ENCODE measurements at places on chromosomes 5 and 9. TPM values are rescaled to one million over a fixed set of nuclear protein-coding genes. Genes with fewer than 3 reads are reported as not detected.
A peak's percentile ranks its signal among the peaks of the same experiment; 100 is the strongest.

Gene RXRA
- 32.1 TPM for total RNA-seq

- no peaks in the 10 kb centered on the region for H3K36me3 ChIP-seq
- peak overlapping the region; percentile 90 for H3K4me3 ChIP-seq
- no peak for DNase-seq
- H3K4me1 ChIP-seq, result peaks cover 35% of the 10 kb centered on the region
- H3K27me3 ChIP-seq, result no peaks in the 10 kb centered on the region
Measured at GRCh38 chr9:137458194-137459151, 661 bp downstream of the NSMF start.

DNA sequence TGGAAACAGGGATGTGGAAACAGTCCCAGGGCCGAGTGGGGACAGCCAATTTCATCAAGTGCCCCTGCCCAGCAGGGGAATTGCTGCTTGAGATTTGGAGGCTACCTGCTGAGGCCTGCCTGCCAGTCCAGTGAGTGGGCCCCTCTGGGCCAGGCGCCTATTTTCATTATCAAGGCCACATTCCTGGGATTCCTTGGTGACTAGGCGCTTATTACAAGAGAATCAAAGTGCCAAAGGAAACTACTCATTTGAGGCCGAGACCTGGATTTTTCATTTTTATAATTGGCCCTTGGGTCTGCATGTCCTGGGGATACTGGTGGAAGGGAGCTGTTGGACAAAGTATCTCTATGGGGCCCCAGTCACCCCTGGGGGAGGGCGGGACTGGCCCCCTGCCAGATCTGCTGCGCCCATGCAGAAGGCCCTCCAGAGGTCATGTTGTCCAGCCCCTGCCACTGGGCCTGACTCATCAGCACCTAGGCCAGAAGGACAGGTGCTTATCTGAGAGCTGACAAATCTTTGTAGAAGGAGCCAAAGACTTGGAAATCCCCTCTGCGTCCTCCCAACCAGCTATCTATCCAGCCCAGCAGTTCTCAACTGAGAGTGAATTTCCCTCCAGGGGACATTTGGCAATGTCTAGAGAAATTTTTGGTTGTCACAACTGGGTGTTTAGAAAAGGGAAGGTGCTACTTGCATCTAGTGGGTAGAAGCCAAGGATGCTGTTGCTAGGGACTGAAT lies 45.6 kb downstream of the FOXI1 start:
- no peak overlapping the region for H3K4me3 ChIP-seq
- no peaks in the 10 kb centered on the region for H3K36me3 ChIP-seq
- no peak for DNase-seq
- no peak overlapping the region for H3K27ac ChIP-seq
- no peaks in the 10 kb centered on the region for H3K27me3 ChIP-seq

GRCh38 chr5:132454361-132454760 lies 36.2 kb downstream of the IRF1 start:
- H3K36me3 ChIP-seq, result peaks cover 5% of the 10 kb centered on the region
- no peak for DNase-seq
- no peak overlapping the region for H3K4me3 ChIP-seq
- H3K27ac ChIP-seq, result no peak overlapping the region

GRCh38 chr5:167415779-167416746 lies 875.4 kb upstream of the WWC1 start:
- no peak overlapping the region for H3K4me3 ChIP-seq
- no peaks in the 10 kb centered on the region for H3K27me3 ChIP-seq
- no peaks in the 10 kb centered on the region for H3K4me1 ChIP-seq

DNA sequence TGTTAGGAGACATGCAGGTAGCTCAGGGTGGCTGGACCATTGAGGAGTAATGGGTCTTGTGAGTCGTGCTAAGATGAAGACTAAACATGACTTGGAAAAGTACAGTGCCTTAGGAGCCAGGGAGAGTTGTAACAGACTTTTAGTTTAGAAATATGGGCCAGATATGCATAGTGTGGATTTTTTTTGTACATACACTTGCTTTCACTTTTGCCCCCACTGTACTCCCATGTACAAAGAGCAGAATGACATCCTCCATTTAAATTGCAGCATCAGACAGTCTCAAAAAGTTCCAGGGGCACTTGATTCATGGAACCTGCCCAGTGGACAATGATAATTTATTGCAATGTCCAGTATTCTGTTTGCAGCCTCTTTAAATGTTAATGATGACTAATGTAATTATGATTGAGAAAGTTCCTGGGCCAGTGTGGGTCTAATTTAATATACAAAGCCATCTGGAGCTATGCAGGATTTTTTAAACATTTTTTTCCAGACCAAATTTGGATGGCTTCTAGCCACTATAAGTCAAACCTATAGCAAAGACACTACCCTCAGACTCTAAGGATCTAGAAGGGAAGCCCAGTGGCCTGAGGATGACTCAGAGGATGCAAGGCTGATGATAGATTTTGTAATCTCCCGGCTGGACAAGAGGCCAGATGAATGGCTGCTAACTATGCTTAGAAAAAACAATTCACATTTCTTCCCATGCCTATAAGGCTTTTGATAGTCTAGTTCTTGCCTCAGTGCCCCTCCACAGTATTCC lies 80.1 kb downstream of the TRPC7 start:
- H3K4me1 ChIP-seq, result no peaks in the 10 kb centered on the region
- no peak for DNase-seq
- no peaks in the 10 kb centered on the region for H3K36me3 ChIP-seq
- no peaks in the 10 kb centered on the region for H3K27me3 ChIP-seq
- no peak overlapping the region for H3K27ac ChIP-seq

DNA sequence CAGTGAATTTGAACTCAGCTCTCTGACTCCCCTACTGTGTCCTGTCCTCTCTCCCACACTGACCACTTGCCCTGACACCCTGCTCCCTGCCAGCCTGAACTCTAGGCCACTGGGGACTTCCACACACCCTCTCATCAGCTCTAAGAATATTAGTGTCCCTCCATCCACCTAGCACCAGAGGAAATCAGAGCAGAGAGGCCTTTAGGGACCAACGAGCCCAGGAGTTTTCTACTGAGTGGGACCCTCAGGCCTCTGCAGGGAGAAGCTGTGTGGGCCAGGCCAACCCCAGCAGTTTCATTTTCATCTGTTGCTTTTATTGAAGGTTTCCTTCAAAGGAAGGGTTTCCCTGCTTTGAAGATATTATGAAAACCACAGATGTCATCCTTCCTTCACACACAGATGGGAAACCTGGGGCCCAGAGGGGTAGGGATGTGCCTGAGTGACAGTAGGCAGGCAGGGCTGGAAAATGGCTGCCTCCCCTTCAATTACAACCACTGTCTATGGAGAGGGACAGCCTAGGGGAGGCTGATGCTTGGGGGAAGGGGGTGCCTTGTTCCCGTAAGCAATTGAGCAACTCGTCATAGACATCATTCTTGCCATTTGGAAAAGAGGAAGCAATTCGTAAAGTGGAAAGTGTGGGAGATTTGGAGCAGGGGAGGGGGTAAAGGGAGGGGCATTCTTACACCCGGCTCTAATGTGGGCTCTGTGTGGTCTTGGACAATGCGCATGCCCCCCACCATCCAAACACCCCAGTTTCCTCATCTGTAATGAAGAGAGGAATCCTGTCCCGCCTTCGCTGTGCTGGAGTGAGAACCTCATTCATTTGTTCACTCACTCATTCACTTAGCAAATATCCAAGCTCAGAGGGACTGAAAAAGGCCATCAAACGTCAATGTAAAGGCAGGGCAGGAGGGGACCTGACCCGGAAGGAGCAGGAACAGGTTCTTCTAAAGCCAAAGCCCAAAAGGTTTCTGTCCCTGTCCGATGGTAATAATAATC lies 3.9 kb downstream of the GLIPR2 start:
- peaks cover 50% of the 10 kb centered on the region for H3K4me1 ChIP-seq
- DNase-seq, result no peak
- no peaks in the 10 kb centered on the region for H3K36me3 ChIP-seq
- H3K4me3 ChIP-seq, result no peak overlapping the region
- H3K27ac ChIP-seq, result no peak overlapping the region

Gene C9orf43
- 0.35 TPM for total RNA-seq

- H3K4me1 ChIP-seq, result peaks cover 51% of the 10 kb centered on the region
- H3K27me3 ChIP-seq, result no peaks in the 10 kb centered on the region
- H3K27ac ChIP-seq, result peak within 1 kb of the TSS; percentile 90
- peaks cover 9% of the 10 kb centered on the region for H3K36me3 ChIP-seq
- DNase-seq, result peak; percentile 73
- peak within 1 kb of the TSS; percentile 89 for H3K4me3 ChIP-seq
Measured at GRCh38 chr9:133417541-133418461, at the start of gene REXO4. REXO4 (minus strand) TSS chr9:133418010; CDS start chr9:133417844, 166 bp downstream.

Gene YTHDC2
- 25.8 TPM for total RNA-seq

Gene CPLANE1
- 7.4 TPM for total RNA-seq

DNA sequence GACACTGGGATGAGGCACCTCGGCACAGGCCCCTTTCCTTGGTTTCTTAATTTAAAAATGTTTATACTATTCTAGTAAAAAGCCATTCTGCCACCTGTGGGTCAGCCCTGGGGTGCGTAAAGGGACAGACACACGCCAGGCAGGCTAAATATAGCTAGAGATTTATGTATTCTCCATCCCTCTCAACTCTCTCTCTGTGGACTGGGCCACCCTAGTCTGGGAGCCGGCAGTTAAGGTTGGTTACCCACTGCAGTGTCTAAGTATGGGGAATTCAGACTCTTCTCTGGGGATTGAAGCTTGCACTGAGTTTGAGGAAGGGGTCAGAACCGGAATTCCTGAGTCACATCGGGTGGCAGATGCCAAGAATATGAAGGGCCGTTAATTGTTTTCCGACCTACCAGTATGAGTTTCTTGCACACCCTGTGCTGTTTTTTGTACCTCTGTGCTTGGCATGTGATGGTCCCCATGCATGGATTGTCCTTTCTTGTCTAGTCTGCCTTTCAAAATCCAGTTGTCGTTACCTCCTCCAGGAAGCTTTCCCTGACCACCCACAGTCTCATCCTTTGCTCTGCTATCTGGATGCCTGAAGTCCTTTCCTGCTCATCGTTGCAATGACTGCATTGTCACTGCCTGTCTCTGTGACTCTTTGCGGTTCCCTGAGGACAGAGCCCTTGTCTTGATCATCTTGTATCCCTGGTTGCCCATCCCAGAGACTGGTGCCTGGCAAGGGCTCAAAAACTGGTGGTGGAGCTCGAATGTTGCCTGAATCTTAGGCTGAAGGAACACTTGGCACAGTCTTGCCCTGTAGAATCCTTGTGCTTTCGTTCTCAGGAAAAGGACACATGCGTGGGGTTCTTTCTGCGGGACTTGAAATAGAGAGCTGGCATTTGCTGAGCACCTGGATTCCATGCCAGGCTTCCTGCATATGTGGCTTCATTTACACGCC lies 2.1 kb downstream of the NEURL1B start:
- peaks cover 15% of the 10 kb centered on the region for H3K27me3 ChIP-seq
- no peak for DNase-seq
- no peaks in the 10 kb centered on the region for H3K4me1 ChIP-seq
- no peak overlapping the region for H3K4me3 ChIP-seq
- no peak overlapping the region for H3K27ac ChIP-seq

GRCh38 chr9:129676975-129677374 lies 11.5 kb downstream of the PRRX2 start:
- no peaks in the 10 kb centered on the region for H3K27me3 ChIP-seq
- no peaks in the 10 kb centered on the region for H3K4me1 ChIP-seq
- H3K36me3 ChIP-seq, result no peaks in the 10 kb centered on the region
- no peak overlapping the region for H3K4me3 ChIP-seq
- no peak overlapping the region for H3K27ac ChIP-seq
- no peak for DNase-seq

GRCh38 chr5:14476786-14477435 lies 104.7 kb upstream of the OTULINL start:
- no peaks in the 10 kb centered on the region for H3K27me3 ChIP-seq
- H3K4me1 ChIP-seq, result no peaks in the 10 kb centered on the region
- H3K4me3 ChIP-seq, result no peak overlapping the region
- no peak overlapping the region for H3K27ac ChIP-seq

- no peak overlapping the region for H3K27ac ChIP-seq
- no peaks in the 10 kb centered on the region for H3K4me1 ChIP-seq
- H3K4me3 ChIP-seq, result no peak overlapping the region
- H3K36me3 ChIP-seq, result no peaks in the 10 kb centered on the region
Measured at GRCh38 chr5:101969742-101970141, 326.3 kb downstream of the SLCO4C1 start.
